ENCODE measurements at places on chromosomes 4 and X. TPM values are rescaled to one million over a fixed set of nuclear protein-coding genes. Genes with fewer than 3 reads are reported as not detected.

GRCh38 chr4:180153587-180153986 lies 2089.6 kb upstream of the TENM3 start:
- DNase-seq: no peak

The GPR82 gene
- total RNA-seq: 0.80 TPM

- no peak for DNase-seq
Measured at GRCh38 chrX:107485013-107485412, 35.6 kb downstream of the FRMPD3 start.

GRCh38 chr4:149884529-149885181 lies 69.0 kb upstream of the IQCM start:
- peak; percentile 2 for DNase-seq

- DNase-seq: no peak
Measured at GRCh38 chrX:40479777-40480318, 100.9 kb upstream of the ATP6AP2 start.

- DNase-seq: no peak
Measured at GRCh38 chrX:11470250-11470974, 177.2 kb downstream of the AMELX start.

DNA sequence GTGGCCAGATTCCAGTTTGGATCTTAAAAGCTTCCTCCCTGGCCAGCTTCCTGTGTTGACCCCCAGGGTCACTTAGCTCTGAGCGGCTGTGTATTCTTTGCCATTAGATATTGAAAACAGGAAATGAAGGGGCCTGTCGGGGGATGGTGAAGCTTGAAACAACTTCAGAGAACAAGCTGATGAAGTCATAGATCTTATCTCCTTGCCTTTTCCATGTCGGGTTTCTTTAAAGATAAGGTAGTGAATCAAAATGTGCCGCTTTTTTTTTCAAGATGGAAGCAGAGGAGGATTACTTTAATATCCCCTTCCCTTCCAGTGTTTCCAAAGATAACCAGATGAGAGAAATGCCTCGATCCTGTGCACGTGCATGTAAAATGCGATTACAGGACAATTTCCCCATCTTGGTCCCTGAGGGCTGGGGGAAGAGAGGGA lies 508.5 kb downstream of the MID1IP1 start:
- no peak for DNase-seq

DNA sequence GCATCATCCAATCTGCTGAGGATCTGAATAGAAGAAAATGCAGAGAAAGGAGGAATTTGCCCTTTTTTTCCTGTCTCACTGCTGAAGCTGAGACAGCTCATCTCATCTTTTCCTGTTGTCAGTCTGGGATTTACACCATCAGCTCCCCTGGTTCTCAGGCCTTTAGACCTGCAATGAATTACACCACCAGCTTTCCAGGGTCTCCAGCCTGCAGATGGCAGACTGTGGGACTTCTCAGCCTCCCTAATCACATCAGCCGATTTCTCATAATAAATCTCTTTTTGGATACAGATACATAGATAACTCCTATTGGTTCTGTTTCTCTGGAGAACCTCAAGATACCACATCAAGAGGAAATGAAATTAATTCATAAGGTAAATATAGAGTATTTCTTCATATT lies 134.6 kb upstream of the MAB21L2 start:
- no peak for DNase-seq

The KIF4A gene
- total RNA-seq: 0.53 TPM

GRCh38 chr4:176654565-176655216 lies 138.0 kb downstream of the VEGFC start:
- no peak for DNase-seq

The PNMA6F gene
- total RNA-seq: not detected

The MORC4 gene
- 3.0 TPM for total RNA-seq

The AKAP14 gene
- total RNA-seq: not detected

GRCh38 chr4:69044247-69044646 lies 52.0 kb upstream of the UGT2B7 start:
- DNase-seq: no peak

- no peak for DNase-seq
Measured at GRCh38 chr4:176436293-176436973, 116.7 kb downstream of the SPCS3 start.

The CXCR3 gene
- total RNA-seq: 8.7 TPM

- no peak for DNase-seq
Measured at GRCh38 chr4:109728385-109728784, 1.5 kb downstream of the PLA2G12A start.

DNA sequence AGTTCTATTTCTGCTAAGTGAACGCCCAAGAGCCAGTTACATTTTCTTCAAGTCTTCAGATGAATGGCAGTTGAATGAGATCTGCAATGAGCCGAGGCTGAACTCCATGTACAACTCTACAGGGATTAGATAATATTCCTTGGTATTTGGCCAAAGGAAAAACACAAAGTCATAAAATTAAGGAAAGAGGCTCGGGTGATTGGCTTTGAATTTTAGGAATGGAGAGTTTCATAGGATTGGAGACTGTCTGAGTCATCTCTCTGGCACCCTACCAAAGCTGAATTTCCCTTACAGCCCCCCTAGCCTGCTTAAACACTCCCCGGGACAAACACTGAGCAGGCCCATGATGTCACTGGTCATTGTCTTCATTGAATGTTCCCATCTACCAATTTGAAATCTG lies 188.0 kb upstream of the C1QTNF7 start:
- DNase-seq: no peak

Data from natural killer cell (primary cell).